ENCODE measurements at places on chromosomes 3 and 15. TPM values are rescaled to one million over a fixed set of nuclear protein-coding genes. Genes with fewer than 3 reads are reported as not detected.

- no peak for DNase-seq
These were observed 491.7 kb downstream of the ZIC1 start for GRCh38 chr3:147900851-147901250.

The PCOLCE2 gene
- total RNA-seq = 2.4 TPM

The NDUFB5 gene
- 142 TPM for total RNA-seq

- no peak for DNase-seq
These were observed 517.6 kb upstream of the ROBO1 start for GRCh38 chr3:80285388-80285787.

- DNase-seq = no peak
These were observed 9.2 kb downstream of the SHC4 start for GRCh38 chr15:48954538-48954937.
